ENCODE measurements at places on chromosomes 16 and 17. TPM values are rescaled to one million over a fixed set of nuclear protein-coding genes. Genes with fewer than 3 reads are reported as not detected.

GRCh38 chr17:44971776-44972483 is 3.8 kb upstream of the C1QL1 start:
- peak; percentile 87 for DNase-seq

GRCh38 chr17:79255456-79255855 is 180.8 kb downstream of the ENGASE start:
- DNase-seq: no peak

- DNase-seq: no peak
Observed at GRCh38 chr17:79927136-79927661, 88.0 kb upstream of the CBX4 start.

- no peak for DNase-seq
Observed at GRCh38 chr16:20026361-20027072, 47.2 kb downstream of the GPR139 start.

DNA sequence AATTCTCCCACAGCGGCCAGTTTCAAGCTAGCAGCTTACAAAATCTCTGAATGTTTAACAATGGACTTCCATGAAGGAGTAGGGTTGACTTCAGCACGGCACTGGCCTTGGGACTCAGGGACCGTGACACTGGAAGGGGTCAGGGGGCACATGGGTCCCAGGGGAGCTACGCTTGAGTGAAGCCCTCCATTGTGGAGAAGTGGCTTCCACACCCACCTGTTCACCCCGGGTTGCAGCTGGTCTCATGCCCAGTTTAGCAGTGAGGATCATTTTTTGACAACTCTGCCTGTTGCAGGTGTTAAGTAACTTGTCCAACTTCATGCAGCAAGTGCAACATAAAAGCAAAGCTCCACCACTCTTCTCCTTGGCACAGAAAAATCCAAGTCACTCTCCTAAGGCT is 510.2 kb downstream of the CDH13 start:
- DNase-seq: no peak

DNA sequence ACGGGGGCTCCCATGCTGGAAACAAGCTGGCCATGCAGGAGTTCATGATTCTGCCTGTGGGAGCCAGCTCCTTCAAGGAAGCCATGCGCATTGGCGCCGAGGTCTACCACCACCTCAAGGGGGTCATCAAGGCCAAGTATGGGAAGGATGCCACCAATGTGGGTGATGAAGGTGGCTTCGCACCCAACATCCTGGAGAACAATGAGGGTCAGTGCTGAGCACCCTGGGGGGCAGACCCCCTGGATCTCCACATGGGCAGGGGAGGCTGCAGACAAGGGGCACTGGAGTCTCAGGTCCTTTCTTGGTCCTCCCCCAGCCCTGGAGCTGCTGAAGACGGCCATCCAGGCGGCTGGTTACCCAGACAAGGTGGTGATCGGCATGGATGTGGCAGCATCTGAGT is 4.2 kb downstream of the ENO3 start:
- no peak for DNase-seq

GRCh38 chr17:57138030-57138911 is 53.2 kb downstream of the AKAP1 start:
- no peak for DNase-seq

GRCh38 chr17:17018021-17018441 is 24.2 kb upstream of the MPRIP start:
- no peak for DNase-seq

GRCh38 chr17:55238931-55239297 is 25.8 kb upstream of the HLF start:
- DNase-seq: peak; percentile 17

The ZNF263 gene
- total RNA-seq: 19.6 TPM

The KRT23 gene
- total RNA-seq: not detected

The CPNE2 gene
- 4.9 TPM for total RNA-seq

The LRRC45 gene
- total RNA-seq: 20.6 TPM

The CD300LD gene
- total RNA-seq: 0.18 TPM

The SP2 gene
- 15.7 TPM for total RNA-seq

The GRB7 gene
- 2.0 TPM for total RNA-seq

The PRR15L gene
- total RNA-seq: not detected

The DNAH9 gene
- total RNA-seq: not detected
